ENCODE measurements at places on chromosomes 3 and 15.

- no peak for DNase-seq
Measured at GRCh38 chr15:38622304-38622703, 57.7 kb upstream of the RASGRP1 start.

DNA sequence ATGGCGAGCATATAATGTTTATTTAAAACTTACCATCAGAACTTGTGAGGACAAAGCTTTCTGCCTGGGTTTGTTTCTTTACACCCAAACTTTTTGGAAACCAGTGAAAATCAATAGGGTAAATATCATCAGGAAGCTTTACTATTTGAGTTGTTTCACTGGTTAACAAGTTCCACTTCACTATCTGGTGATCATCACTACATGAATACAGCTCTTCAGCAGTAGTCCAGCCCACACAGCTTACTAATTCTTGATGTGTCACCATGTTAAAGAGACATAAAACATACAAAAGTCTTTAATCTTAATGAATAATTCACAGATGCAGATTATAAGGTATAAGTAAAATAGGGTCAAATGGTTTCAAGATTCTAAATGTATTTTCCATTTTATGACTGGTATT is 17.6 kb downstream of the IFT80 start:
- DNase-seq, result peak; percentile 22

DNA sequence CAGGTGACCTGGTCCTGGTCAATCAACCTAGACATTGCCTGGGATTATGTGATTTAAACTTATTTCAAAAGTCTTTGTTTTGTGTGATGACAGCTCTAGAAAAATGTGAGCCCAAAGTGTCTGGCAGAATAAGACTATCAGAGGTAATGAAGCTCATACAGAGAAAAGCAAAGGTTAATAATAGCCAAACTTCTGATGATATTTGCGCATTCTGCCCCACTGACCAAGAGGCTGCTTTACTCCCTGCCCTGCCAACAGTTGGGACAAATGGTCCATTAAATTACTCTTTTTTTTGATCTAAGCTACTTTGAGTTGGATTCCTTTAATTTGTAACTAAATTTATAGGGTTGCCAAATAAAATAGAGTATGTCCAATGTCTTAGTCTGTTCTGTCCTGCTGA is 911.2 kb downstream of the MCTP2 start:
- DNase-seq, result no peak

DNA sequence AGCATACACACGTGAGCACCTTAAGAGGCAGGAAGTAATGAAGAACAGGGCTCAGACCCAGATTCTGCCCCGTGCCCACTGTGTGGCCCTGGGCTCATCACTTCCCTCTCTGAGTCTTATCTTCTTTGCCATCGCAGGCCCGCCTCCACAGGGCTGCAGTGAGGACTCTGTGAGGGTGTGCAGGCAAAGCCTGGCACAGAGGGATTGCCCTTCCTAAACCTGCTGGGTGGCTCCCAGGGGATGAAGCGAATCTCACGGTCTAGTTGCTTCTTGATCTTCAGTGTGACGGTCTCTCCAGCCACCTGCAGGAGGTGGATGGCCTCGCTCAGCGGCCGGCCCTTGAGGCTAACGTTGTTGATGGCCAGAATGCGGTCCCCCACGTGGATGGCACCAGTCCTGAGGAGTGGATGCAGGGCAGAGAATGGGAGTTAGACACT is 32.8 kb downstream of the GRIP2 start:
- no peak for DNase-seq

DNA sequence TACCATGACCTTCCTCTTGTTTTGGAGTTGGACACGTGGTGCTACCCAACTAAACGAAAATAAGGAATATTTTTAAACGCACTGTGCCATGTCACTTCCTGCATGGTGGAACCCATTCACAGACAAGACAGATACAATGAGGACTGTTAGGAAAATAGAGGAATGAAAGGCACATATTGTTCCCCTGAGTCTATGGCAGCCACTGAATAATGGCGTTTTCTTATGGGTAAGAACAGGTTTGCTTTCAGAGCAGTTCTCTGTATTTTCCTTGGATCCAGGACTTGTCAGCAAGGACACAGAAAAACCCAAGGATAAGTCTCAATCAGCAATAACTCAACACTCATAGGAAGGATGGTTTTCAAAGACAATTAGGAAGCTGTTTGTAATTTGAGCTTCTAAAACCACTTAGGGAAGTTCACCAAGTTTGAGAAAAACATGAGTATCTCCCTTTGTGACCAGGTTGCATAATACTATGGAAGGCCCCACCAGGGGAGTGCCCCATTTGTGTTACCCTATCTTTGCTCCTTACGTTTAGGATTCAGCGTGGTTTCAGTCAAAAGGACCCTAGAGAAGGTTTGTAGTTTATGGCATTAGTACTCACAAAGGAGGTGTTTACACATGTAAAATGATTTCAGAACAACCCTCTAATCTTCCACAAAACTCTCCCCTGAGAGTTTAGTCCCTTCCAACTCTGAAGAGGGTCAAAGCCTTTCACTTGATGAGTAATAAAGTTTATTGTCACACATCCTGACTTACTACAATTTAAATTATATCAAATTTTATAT is 487.2 kb upstream of the ATP11B start:
- no peak for DNase-seq

DNA sequence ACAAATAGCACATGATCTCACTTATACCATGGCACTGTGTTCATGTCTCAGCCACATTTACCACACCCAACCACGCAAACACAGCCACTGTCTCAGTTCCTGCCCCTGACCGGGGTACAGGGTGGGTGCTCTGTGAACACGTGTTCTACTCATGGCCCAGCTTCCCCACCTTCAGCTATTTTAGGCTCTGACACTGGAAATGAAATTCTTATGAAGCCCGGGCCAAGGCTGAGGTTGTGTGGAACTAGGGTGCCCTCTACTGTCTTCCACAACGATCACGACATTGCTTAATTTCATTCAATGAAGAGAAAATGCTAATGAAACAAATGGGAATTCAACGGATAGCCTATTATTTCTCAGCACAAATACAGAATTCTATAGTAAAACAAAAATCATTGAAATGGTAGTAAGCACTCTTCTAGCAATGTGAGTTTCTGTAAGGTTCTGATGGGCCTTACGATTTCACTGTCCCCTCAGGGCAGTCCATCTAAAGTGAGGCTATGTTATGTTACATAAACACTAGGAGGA is 2.1 kb upstream of the GABRA5 start:
- peak; percentile 71 for DNase-seq

DNA sequence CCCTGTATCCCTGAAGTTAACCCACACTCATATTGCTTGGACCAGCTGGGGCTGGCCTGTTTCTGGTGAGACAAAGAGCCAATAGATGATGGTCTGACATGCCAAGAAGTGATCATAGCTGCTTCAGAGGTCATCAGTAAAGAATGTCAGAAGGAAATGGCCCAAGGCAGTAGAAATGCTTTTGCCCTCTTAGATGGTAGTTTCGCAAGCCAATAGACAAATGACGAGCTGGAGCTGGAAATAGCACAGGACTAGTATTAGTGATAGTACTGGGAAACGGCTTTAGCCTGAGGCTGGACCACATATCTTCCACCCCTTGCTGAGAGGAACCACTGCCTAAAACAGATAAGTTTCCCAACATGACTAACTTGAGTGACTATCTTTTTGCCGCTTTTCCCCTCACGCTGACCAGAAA is 176.1 kb upstream of the THBS1 start:
- DNase-seq, result peak; percentile 84

- peak; percentile 51 for DNase-seq
Measured at GRCh38 chr3:136938334-136938733, 19.4 kb upstream of the IL20RB start.

GRCh38 chr3:181690769-181691168 is 21.0 kb upstream of the SOX2 start:
- no peak for DNase-seq

DNA sequence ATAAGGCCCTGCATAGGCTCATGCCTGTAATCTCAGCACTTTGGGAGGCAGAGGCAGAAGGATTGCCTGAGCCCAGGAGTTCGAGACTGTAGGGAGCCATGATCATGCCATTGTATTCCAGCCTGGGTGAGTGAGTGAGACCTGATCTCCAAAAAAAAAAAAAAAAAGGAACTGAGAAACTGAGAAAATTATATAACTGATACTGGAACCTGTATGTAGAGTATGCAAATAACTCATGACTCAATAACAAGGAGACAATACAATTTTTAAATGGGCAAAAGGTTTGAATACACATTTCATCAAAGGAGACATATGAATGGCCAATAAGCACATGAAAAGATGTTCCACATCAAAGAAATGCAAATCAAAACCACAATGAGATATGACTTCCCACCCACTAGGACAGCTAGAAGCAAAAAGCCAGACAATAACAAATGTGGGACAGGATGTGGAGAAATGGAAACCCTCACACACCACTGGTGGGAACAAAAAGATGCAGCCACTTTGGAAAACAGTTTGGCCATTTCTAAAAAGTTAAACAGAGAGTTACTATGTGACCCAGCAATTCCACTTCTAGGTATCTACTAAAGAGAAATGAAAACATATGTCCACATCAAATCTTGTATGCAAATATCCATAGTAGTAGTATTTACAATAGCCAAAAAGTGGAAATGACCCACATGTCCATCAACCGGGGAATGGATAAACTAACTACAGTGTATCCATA is 70.7 kb downstream of the IQSEC1 start:
- no peak for DNase-seq

DNA sequence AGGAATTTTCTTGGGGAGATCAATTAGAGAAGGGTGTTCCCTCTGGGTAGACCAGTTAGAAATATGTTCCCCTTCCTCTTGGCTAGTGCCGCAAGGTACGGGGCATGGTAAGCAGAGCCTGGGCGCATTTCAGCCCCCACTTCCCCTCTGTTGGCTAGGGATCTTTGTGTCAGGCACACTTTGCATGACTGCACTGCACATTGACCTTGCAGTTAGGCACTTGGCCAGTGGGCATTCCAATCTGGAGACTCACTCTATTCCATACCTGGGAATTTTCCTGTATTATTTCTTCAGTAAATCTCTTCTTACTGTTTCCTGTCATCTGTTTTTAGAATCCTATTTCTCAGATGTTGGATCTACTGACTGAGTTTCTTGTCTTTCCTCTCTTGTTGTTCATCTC is 30.0 kb upstream of the CACNA1D start:
- no peak for DNase-seq

- DNase-seq, result peak; percentile 72
Measured at GRCh38 chr15:64507293-64507802, 47.0 kb downstream of the ZNF609 start.

GRCh38 chr3:72816862-72817355 is 31.3 kb downstream of the SHQ1 start:
- no peak for DNase-seq

DNA sequence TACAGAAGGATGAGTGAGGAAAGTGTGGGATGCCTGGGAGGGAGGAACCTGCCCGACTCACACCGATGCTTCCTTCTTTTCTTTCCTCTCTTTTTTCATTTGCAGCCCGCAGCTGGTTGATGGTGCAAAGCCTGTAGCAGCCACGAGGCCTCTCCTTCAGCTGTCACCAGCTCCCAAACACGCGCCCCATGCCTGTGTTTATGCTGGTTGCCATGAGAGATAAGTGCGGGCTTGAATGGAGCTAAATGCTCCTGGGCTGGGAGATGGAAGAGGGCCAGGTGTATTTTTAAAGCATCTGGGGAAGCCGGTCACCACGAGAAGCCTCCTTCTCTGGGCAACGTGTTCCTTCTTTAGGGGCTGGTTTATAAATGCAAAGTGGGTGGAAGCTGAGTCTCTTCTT is 9.3 kb downstream of the COLQ start:
- DNase-seq, result peak; percentile 65

DNA sequence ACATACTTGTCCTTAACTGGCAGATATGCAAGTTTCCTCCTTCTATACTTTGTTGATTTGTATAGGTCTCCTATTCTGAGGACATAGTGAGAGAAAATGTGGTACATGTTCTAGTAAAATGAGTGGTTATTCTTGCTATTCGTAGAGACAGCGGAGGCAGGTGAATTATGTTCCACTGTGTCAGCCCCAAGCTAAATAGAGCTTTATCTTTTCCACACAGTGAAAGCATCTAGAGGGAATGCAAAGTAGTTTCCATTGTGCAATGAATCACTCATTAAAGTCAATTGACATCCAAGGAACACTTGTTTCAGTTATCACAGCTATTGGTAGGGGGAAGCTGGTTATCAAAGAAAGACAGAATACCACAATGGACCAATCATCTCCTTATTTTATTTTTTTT is 262.4 kb downstream of the NLGN1 start:
- no peak for DNase-seq

DNA sequence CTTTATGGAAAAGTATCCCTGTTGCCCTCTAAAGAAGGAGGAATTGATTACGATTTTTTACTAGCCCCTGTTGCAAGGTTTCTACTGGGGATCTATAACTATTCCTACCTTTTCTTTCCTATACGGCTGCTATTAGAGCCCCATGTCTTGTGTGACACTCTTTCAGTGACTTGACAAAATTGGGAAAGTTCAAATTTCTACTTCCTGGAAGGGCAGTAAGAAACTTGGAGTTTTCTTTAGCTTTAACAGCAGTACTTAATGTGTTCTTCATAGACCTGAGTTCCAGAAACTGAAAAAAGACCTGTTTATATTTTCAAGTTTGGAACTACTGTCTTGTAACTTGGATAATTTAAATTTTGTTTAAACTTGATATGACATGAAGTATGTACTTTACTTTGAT is 54.7 kb downstream of the TRPC1 start:
- DNase-seq, result no peak

DNA sequence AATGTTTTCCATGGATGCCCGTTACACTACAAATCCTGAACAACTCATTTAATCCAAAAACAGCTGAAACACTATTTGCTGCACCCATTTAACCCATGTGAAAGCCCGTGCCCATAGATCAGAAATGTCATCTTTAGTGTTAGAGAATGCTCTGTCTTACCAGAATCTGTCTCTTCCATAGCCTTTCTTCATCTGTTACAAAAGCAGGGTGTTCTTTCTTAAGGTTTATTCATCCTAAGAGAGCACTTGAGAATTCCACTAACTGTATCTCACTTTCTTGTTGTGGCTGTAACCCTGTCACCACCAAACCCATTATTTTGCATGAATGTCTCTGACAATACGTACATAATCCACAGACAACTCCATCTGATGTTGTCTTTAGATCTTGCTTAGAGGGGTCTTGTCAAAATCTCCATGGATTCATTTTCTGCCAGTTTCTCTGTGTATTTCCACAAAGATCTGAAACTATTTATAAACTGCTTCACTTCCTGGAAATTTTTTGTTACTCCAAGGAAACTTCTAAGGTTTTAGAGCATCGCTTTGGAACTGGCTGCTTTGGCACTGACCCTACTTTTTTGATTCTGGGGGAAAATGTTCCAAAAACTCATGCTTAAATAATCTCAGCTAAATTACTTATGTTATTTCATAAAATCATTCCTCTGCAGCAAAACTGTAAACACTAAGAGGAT is 167.8 kb upstream of the CCDC54 start:
- no peak for DNase-seq

- DNase-seq, result no peak
Measured at GRCh38 chr15:72911626-72912025, 128.1 kb upstream of the ADPGK start.

- no peak for DNase-seq
Measured at GRCh38 chr3:160374472-160374871, 24.6 kb downstream of the IFT80 start.

- peak; percentile 9 for DNase-seq
Measured at GRCh38 chr15:53193149-53193548, 403.0 kb upstream of the ONECUT1 start.

Data from AG20443 (cell line).